Amygdala (tissue), 56 donors: ENCODE measurements at places on chromosomes 1 and 21.

- DNase-seq = no peak
Observed at GRCh38 chr1:243477731-243478290, 222.0 kb downstream of the SDCCAG8 start.

DNA sequence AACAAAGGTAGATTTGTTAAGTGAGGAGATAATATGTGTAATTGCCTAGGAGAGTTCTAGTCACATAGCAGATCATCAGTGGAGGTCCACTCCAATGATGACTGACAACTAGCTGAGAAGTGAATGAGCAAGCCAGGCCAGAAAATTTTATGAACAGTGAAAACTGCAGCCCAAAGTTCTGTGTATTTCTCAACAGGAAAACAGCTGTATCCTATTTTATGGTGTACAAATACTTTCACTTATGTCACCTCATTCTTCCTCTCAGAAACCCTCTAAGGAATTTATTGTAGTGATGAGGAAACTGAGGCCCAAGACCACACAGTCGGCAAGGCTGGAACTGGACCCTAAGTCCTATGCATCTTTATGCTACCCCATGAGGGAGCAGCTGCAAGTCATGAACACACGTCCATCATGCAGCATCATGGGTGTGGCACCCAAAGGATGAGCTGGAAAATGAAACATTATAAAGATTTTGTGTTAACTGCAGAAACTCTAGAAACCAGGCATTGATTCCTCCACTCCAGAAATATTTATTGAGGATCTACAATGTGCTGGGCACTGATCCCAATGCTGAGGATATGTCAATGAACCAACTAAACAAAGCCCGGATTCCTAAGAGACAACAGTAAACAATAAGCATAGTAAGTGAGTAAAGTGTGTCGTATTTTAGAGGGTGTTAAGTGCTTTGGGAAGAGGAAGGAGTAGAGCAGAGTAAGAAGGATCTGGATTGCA, 99.5 kb upstream of the DUSP10 start:
- DNase-seq = no peak

DNA sequence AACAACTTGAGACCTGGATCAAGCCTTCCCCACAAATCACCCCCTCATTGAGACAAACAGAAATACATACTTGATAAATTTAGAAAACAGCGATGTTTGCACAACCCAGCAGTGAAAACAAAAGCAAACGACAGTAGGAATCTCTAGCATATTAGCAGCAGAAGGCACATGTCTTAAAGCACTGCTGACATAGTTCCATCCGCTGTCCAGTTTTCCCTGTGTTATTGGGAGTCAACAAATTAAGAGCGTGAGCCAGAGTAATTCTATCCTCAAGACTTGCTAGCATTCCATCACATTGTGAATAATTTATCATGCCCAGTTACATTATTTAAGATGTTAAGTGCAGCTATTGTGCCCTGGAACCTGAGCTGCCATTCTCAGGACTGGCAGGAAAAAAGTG, 55.3 kb downstream of the IGSF5 start:
- DNase-seq = no peak

GRCh38 chr1:30475201-30475600, 248.2 kb downstream of the MATN1 start:
- DNase-seq = no peak

GRCh38 chr1:219806020-219806419, 122.3 kb downstream of the SLC30A10 start:
- no peak for DNase-seq

DNA sequence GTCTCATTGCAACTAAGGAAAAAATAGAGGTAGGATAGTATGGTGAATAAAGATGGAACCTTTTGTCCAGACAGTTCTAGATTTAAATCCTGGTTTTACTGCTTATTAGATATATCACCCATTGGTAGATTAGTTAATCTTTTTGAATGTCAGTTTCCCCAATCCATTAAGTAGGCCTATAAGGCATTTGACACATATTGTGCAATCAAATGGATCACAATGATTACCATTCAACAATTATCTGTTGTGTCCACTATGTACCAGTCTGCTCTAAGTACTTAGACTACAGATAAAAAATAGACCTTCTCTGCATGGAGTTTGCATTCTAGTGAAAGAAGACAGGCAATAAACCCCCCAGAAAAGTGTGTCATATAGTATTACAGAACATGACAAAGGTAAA, 6.0 kb upstream of the PALMD start:
- no peak for DNase-seq
